ENCODE measurements at places on chromosomes 7 and 10.

- DNase-seq: no peak
Observed at GRCh38 chr10:60463746-60464145, 74.1 kb upstream of the ANK3 start.

GRCh38 chr10:16116404-16117304 lies 256.3 kb upstream of the MINDY3 start:
- DNase-seq: no peak

DNA sequence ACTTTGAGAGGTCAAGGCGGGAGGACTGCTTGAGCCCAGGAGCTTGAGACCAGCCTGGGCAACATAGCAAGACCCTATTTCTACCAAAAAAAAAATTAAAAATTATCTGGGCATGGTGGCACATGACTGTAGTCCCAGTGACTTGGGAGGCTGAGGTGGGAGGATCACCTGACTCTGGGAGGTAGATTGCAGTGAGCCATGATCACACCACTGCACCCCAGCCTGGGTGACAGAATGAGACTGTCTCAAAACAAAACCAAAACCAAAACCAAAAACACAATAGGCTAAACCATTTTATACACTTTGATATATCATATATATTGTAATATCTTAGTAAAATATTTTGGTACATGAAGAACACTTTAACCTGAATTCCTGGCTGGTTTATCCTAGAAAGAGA lies 101.6 kb downstream of the RAPGEF5 start:
- no peak for DNase-seq

- no peak for DNase-seq
Observed at GRCh38 chr10:14688606-14689005, 86.1 kb downstream of the FAM107B start.
